ENCODE measurements at places on chromosomes 1 and 21. TPM values are rescaled to one million over a fixed set of nuclear protein-coding genes. Genes with fewer than 3 reads are reported as not detected.

DNA sequence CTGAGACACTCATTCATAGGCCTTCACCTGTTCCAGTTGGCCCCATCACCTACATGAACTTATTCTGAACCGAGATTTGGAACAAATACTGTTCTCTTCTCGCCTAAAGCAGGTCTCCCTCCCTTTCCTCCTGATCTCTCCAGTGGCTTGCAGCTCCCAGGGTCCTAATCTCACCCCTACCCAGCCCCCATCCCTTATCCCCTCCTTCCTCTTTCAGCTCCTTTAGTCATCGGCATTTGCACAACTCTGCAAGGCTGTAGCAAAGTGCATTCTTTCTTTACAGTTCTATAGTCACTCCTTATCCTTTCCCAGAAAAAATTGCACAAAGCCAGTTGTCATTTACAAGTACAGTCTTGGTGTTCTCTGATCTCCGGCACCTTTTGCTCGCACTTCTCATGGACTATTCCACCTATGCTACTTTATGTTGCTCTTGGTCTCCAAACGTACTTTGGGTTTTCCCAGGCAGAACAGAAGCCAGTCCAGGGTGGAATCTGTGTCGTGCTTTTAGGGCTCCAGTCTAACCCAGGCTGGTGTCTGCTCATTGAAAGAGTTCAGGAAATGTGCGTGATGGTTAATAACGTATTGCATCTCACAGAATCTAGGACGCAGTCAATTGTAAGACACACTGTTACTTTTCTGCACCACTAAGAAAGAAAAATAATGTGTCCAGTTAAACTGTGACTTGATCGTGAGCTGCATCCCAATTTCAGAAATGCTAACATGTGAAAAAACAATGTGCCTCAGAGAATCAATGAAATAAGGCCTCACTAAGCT lies 965 bp downstream of the ABCA4 start:
- no peak for ATAC-seq

DNA sequence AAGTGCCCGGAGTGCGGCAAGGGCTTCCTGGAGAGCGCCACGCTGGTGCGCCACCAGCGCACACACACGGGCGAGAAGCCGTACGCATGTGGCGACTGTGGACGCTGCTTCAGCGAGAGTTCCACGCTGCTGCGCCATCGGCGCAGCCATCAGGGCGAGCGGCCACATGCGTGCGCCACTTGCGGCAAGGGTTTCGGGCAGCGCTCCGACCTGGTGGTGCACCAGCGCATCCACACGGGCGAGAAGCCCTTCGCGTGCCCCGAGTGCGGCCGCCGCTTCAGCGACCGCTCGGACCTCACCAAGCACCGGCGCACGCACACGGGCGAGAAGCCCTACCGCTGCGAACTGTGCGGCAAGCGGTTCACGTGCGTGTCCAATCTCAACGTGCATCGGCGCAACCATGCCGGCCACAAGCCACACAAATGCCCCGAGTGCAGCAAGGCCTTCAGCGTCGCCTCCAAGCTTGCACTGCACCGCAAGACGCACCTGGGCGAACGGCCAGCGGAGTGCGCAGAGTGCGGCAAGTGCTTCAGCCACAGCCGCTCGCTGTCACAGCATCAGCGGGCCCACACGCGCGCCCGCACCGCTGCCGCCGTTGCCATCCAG lies 10.0 kb downstream of the ZNF672 start:
- no peak for ATAC-seq

- peak; percentile 39 for ATAC-seq
Measured at GRCh38 chr1:107750364-107750959, 214.5 kb downstream of the VAV3 start.

SPRR4 gene
- not detected for total RNA-seq

DNA sequence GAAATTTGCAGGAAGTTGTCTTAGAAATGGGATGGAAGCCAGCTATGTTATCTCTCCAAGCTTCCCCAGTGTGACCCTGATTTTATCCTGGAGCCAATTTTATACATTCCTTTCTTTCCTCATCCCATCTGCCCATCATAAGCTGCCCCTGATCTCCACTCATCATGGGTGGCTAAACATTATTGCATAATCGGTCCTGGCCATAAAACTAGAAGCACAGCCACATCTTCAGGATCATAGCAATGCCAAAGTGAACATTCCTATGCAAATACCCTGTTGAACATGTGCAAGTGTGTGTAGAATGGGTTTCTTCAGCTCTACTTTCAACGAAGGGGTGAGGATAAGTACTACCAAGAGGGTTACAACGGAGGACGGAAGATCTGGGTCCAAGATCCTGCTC lies 50.6 kb upstream of the COG2 start:
- no peak for ATAC-seq

POU3F1 gene
- total RNA-seq, result 0.11 TPM

ATP1A4 gene
- 0.48 TPM for total RNA-seq

DNA sequence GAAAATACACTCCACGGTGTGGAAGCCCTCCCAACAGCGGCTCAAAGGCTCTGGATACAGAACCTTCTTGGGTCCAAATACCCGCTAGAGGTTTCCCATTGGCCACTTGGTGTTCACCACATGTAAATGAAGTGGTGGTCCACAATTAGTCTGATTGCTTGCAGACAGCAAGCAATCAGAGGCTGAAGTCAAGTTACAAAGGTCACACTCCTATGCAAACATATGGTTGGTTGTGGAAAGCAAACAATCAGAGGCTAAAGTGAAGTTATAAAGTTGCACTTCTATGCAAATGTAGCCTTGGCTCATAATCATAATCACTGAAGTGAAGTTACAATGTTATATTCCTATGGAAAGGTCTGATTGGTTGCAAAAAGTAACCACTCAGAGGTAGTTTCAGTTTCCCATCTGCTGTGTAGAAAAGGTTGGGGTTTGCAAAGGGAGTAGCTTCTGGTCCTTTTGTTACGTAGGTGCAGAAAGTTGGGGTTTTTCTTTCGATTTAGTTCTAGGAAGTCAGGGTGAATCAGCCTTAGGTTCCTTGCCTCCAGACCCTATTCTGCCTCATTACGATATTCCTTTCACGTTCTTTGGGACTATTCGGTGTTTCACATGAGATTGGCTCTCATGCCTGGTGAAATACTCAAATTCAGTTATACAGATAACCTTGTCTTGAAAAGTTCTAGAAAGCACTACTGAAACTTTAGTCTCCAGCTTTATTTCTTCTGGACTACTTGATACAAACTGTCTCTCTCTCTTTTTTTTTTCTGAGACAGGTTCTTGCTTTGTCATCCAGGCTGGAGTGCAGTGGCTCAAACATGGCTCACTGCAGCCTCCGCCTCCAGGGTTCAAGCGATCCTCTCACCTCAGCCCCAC lies 36.7 kb upstream of the MTF2 start:
- peak; percentile 94 for ATAC-seq

CLCA1 gene
- total RNA-seq, result not detected

PLA2G5 gene
- total RNA-seq, result not detected

DNA sequence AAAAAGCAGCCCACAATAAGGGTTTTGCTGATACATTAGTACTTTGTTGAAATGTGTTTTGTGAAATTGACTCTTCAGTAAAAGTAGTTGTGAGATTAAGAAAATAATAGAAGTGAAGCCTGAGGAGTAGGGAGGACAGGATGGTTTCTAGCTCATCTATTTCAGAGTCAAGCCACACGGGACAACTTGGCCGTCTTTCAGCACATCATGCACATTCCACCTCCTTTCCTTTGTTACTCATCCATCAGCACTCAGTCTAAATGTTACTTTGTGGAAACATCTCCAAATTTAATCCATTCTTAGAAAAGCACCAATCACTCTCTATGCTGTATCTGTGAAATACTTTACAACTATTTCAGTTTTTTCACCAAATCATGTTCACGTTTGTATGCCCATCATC lies 223.3 kb downstream of the FGGY start:
- no peak for ATAC-seq

SPRR1A gene
- total RNA-seq, result not detected

FCER1A gene
- total RNA-seq, result not detected

TRIM46 gene
- 16.6 TPM for total RNA-seq

DNA sequence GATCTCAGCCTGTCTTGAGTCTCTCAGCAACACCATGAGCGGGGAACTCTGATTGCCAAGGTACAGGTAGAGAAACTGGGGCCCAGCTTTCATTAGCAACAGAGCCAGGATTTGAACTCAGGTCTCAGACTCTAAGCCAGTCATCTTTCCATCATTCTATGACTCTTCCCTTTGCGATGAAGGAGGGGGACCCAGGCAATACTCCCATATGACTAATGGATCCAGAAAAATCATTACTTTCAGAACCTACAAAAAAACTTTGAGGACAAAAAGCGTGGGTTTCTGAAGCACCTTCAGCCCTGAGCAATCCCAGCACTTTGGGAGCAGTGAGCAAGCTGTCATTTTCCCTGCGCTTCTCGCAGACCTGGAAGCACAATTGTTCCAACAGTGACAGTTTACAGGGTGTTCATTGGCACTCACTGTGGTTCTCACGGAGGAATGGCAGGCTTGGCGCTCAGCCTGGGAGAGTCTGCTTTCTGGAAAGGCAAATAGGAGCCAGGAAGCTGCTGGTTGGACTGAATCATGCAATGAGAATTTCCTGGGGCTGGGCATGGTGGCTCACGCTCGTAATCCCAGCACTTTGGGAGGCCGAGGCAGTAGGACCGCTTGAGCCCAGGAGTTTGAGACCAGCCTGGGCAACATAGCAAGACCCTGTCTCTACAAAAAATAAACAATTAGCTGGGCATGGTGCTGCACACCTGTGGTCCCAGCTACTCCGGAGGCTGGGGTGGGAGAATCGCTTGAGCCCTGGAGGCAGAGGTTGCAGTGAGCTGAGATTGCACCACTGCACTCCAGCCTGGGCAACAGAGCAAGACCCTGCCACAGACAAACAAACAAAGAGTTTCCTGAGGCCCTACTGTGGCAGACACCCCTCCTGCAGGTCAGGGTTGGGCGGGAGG lies 40.1 kb downstream of the SLC2A7 start:
- ATAC-seq, result no peak

DNA sequence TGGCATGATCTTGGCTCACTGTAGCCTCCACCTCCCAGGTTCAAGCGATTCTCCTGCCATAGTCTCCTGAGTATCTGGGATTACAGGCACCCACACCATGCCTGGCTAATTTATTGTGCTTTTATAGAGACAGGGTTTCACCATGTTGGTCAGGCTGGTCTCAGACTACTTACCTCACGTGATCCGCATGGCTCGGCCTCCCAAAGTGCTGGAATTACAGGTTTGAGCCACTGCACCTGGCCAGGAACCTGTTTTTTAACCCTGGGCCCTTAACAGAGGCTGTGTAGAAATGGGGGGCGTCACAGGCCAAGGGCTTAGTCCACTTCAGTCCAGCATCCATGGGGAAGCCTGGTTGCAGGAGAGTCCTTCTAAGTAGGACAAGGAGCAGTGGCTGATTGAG lies 9.3 kb downstream of the FBLIM1 start:
- no peak for ATAC-seq

- ATAC-seq, result no peak
Measured at GRCh38 chr1:81672766-81673165, 128.0 kb upstream of the ADGRL2 start.

GRCh38 chr1:185480545-185480944 lies 163.5 kb upstream of the IVNS1ABP start:
- no peak for ATAC-seq

ADORA3 gene
- not detected for total RNA-seq

GRCh38 chr1:29077155-29077554 lies 46.5 kb downstream of the TMEM200B start:
- ATAC-seq, result no peak

NPHS2 gene
- not detected for total RNA-seq

DNA sequence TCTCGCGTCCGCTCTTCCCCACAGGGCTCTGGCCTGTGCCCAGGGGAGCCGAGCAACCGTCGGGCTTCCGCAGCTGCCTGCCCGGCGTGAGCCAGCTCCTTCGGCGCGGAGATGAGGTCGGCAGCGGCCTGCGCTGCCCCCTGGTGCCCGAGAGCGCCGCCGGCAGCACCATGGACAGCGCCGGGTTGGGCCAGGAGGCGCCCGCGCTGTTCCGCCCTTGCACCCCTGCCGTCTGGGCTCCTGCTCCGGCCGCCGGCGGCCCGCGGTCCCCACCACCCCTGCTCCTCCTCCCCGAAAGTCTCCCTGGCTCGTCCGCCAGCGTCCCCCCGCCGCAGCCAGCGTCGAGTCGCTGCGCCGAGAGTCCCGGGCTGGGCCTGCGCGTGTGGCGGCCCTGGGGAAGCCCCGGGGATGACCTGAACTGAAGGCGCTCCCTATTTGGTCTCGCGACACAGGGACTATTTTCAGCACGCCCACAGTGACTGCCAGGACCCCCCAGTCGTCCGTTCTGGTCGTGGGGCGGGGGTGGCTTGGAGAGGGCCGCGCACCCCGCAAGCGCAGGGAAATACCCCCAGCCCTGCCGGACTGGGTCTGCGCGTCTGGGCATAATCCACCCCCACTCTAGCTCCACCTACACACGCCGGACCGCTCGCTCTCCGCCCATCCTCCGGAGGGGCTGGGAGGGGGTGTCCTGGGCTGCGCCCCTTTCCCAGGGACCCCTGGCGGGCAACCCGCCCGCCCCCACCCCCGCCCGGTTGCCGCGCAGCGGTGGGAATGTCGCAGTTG lies 1.3 kb downstream of the HES3 start:
- peak; percentile 85 for ATAC-seq

NBPF3 gene
- 9.9 TPM for total RNA-seq

RNU1-1 gene
- 1,202 TPM for total RNA-seq

SEC22B gene
- total RNA-seq, result 23.7 TPM

GRCh38 chr1:73862355-73862754 lies 335.6 kb downstream of the LRRIQ3 start:
- no peak for ATAC-seq

GRCh38 chr1:162204823-162205155 lies 135.3 kb downstream of the NOS1AP start:
- ATAC-seq, result no peak

GRCh38 chr1:218317061-218317460 lies 28.1 kb upstream of the TGFB2 start:
- no peak for ATAC-seq

GRCh38 chr1:22751124-22751531 lies 40.5 kb downstream of the EPHB2 start:
- ATAC-seq, result no peak

GRCh38 chr21:37765221-37765900 lies 150.9 kb downstream of the KCNJ6 start:
- no peak for ATAC-seq

DNA sequence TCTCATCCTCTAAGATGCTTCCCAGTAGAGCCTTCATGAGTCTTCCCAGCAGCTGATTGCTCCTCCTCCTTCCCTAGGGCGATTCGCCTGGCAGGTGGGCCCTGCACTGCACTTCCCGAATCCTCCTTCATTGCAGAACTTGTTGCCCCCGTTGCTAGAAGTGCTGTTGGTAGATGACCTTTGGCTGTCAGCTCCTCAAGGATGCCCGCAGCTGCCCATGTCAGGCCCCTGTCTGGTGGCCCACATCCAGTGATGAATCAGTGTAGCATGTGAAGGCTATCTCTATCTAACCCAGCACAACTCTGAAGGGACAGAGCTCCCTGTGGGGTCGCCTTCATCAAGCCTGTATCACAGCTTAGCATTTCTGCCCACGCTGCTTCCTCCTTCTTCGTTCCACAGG lies 52.1 kb upstream of the F3 start:
- no peak for ATAC-seq
